Left lung (tissue), 14 donors: ENCODE measurements at places on chromosomes 7 and 10. TPM values are rescaled to one million over a fixed set of nuclear protein-coding genes. Genes with fewer than 3 reads are reported as not detected.

DNA sequence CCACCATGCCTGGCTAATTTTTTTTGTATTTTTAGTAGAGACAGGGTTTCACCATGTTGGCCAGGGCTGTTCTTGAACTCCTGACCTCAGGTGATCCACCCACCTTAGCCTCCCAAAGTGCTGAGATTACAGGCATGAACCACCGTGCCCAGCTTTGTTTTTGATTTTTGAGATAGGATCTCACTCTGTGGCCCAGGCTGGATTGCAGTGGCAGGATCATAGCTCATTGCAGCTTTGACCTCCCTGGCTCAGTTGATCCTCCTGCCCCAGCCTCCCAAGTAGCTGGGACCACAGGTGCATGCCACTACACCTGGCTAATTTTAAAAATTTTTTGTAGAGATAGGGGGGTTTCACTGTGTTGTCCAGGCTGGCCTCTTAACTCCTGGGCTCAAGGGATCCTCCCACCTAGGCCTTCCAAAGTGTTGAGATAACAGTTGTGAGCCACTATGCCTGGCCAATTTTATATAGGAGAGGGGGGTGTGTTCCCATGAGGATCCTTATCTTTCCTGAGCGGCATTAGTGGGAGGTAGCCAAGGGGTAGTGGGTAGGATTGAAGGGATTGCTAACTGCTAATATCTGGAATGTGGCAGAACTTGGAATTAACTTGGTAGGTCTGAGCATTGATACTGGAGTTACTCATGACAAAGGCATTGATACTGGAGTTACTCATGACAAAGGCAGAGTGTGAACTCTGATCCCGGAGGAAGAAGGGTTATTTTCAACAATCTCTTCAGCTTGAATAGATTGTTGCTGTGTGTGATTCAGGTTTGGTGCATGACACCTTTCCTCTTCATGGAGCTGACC lies 1.0 kb upstream of the NOLC1 start:
- DNase-seq: peak; percentile 3

The PALS2 gene
- 16.0 TPM for total RNA-seq

DNA sequence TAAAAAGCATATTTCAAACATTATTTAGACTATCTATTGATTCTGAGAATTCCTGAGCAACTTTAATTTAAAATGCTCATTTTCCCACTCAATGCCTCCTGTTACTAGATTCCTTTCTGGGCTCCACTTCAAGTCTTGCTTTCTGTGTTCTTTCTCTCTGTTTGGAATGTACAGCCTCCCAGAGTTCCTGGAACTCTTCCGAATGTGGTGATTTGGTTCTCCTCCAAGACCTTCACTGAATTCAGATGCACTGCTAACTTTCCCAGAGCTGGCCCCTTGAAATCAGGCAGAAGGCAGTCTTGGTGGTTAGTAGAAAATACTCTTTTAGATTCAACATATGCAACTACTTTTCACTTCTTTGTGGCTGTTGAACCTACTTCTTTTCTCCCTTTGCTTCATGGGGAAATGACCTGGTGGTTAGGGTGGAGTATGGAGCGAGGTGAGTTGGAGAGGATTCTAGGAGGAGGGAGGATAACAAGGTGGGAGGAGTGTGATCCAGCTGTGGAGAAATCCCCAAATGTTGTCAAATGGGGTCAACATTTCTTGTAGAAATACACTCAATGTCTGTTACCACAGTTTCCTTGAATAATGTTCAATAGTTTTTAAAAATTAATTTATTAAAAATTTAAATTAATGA lies 27.9 kb upstream of the CCDC7 start:
- peak; percentile 92 for DNase-seq

The AKR1C4 gene
- total RNA-seq: not detected

GRCh38 chr7:127758105-127758504 lies 106.1 kb downstream of the SND1 start:
- DNase-seq: no peak

DNA sequence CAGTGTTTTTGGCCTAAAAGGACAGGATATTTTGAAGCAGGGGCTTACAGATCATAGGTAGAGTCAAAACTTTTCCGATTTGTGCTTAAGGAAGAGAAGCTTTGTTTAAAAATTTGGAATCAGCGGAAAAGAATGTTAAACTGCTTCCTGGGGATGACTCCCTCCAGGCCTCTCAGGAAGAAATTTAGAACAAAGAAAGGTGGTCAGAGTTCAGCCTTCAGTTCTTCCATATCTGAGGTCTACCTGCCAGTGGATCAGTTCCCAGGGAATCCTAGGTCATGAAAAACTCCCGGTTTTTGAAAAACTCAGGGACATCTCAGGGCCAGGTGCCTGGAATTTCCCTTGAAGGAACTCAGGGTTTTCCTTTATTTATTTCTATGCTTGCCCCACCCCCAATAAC lies 100.3 kb downstream of the MCU start:
- no peak for DNase-seq

The NRCAM gene
- 12.7 TPM for total RNA-seq

DNA sequence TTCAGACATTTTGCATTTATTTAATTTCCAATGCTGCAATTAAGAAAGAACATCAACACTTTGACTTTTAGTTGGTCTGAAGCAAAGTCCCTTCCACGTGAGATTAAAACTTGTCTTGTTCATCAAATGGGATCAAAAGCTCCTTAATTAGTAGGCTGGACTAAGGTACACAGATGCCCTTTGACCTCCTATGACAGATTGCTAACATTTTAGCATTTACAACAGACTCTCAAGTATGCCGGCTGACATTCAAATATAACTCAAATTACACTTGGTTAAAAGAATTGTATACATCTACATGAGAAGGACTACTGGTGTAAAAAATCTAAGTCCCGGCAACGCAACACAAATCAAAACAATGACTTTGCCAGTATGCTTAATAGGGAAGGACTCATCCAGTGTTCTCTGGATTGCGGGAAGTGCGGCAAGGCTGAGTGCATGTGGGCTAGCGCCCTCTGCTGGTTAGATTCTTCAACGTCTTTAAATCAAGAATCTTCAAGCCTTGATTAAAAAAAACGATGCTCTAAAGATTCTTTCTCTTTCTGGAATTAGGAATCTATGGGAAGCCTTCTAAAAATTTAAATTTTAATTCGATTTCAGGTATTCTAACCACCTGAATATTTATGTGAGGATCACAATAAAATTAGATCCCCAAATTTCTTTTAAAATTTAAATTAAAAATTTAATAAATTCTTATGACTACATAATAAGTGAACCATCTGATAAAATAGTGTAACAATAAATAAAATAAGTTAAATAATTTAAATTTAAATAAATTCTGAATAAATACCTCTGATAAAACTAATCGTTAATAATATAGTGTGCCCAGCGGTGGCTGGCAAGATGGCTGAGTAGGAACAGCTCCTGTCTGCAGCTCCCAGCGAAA lies 444.7 kb downstream of the DGKB start:
- peak; percentile 79 for DNase-seq

DNA sequence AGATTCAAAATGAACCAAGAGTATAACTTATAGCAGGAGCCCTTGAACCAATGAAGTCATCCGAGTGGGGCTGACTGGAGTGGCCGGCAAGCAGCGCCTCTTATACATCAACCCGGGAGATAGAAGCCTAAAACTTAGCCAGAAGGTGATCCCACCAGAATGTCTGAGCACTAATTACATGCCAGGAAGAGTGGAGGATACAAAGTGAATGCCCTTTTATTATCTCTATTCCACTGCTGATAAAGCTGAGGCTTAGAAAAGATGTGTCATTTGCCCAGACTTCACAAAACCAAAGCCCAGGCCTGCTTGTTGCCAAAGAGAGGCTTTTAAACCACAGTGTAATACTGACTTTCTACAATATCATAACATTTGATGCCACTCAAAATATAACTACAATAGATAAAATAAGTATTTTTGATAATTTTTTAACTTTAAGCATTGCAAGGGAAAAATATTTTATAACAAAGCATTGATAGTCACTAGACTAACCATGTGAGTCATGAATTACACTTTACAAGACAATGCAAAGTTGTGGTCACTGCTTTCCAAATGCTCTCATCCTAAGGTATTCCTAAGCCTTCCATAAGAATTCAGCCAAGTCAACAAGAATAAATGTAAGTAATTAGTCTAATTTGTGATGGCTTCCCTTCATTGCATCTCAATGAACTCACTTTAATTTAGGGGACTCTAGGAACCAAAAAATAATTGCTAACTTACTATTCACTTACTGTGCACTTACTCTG lies 58.6 kb upstream of the ARID5B start:
- no peak for DNase-seq

The RBP4 gene
- total RNA-seq: 18.4 TPM

DNA sequence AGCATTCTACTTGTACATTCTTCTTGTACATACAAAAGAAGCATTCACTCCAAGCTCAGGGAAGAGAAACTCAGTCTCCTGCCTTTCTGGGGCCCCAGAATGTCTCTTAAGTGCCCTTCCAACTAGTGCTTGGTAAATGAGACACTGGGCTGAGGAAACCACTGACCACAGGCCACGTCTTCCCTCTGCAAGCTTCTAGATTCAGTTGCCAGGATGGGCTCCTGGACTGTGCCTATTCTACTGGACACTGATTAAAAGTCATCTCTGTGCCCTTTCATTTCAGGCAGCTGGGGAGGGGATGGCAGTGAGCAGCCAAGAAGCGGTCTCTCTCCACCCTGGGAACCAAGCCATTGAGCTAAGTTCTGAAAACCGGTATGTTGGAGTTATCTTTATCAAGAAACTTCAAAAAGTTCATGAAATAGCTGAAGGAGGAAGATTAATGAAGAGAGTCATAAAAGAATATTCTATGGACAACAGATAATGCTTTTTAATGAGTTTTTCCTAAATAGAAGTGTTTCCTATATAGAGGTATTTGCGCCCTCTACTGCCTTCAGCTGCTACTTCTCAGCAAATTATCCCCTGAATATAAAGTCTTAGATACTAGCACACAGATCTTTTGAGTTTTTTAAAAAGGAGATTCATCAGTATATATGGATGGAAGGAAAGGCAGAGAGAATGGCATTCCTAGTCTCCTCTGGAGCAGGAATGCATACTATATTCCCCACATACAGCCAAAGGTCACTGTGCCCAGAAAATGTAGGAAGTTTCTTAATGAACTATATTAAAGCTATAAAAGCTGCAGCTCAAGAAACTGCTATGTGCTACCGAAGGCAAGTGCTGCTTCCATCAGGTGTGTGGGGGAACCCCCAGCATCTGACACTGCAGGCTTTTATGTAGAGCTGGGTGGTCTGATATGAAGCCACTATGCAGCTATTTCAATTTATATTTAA lies 8.4 kb upstream of the IFIT1B start:
- DNase-seq: peak; percentile 62

- DNase-seq: no peak
These were observed 511.1 kb upstream of the C7orf33 start for GRCh38 chr7:148079206-148080080.

GRCh38 chr10:80713398-80713928 lies 175.8 kb downstream of the SH2D4B start:
- DNase-seq: no peak

The RPEL1 gene
- total RNA-seq: 0.13 TPM

GRCh38 chr10:121526135-121526790 lies 72.0 kb downstream of the FGFR2 start:
- DNase-seq: no peak

The ADAMTS14 gene
- 2.4 TPM for total RNA-seq

The STYXL1 gene
- 39.7 TPM for total RNA-seq

DNA sequence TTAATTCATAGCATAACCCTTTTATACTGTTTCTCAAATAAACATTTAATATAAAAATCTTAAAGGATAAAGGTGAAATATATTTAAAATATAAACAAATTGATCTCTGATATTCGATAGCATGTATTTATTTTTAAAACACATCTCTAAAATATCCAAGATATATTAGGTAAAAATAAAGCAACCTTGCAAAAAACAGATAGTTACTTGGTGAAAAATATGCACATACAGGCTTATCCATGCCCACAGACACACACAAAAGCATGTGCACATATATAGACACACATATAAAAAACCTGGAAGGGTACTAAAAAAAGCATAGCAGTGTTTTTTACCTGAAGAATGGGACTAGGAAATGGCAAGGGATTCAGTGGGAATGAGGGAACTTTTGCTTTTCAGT lies 19.8 kb downstream of the POT1 start:
- no peak for DNase-seq

The GPR26 gene
- not detected for total RNA-seq

GRCh38 chr7:110827287-110827855 lies 263.6 kb upstream of the LRRN3 start:
- DNase-seq: no peak

DNA sequence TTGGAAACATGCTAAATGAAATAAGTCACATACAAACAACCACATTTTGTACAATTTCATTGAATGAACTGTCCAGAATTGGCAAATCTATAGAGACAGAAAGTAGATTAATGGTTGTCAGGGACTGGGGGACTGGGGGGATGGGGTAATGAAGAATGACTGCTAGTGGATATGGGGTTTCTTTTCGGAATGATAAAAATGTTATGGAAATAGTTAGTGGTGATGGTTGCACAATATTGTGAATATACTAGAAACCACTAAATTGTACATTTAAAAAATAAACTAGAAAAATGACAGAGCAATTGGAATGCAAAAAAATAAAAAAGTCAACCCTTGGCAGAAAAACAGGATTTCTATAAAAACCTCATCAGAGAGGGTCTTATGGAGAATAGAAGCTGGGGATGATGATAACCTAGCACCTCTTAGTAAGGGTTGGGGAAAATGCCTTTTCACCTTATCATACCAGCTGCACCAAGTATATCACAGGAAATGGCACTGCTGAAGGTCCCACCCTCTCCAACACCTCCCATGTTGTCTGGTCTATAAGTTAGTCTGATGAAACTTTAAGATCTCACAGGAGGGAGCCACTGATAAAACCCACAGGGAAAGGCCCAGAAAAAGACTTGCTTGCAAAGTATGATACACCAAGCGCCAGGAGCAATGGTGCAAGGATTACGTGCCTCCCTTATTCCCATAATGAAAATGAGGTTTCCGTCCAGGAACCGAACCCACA lies 23.1 kb upstream of the JAZF1 start:
- no peak for DNase-seq

The SLIT1 gene
- 0.45 TPM for total RNA-seq

DNA sequence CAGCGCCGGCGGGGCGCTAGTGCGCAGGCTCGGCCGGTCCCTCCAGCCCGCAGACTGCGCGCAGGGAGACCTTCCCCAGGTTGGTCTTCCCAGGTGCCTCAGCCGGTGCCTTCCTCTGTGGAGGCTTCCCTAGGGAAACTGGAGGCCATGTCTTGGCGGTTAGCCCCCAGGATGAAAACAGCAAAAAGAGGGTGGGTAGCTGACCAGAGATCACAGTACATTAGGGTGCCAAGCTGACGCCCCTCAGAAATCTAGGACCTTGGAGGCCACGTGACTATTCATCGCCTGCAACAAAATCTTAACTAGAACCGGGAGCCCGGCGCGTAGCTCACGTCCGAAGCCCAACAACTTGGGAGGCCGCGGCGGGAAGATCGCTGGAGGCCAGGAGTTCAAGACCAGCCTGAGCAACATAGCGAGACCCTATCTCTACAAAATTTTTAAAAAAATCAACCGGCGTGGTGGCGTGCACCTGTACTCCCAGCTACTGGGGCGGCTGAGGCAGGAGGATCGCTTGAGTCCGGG lies 327 bp upstream of the FIS1 start:
- no peak for DNase-seq

The PEX1 gene
- total RNA-seq: 12.4 TPM

The AOC1 gene
- 0.34 TPM for total RNA-seq
